Astrocyte of the spinal cord (primary cell): ENCODE measurements at places on chromosomes 6 and 20.
A peak's percentile ranks its signal among the peaks of the same experiment; 100 is the strongest.

DNA sequence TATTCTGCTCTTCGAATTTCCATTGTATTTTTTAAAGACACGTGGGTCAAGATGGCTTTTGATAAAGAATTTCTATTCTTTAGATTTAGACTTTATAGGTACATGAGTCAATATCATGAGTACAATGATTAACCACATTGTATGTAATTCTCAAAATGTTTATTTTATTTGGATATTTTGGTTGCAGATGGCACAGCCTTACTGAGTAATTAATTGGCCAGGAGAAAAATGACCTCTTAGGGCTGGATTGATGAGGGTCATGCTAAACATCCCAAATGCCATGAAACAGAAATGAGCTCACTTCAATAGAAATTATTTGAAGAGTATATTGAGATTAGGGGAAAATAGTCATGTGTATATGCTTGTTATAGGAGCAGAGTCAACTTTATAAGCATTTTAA lies 131.2 kb upstream of the CCN2 start:
- no peak for DNase-seq

DNA sequence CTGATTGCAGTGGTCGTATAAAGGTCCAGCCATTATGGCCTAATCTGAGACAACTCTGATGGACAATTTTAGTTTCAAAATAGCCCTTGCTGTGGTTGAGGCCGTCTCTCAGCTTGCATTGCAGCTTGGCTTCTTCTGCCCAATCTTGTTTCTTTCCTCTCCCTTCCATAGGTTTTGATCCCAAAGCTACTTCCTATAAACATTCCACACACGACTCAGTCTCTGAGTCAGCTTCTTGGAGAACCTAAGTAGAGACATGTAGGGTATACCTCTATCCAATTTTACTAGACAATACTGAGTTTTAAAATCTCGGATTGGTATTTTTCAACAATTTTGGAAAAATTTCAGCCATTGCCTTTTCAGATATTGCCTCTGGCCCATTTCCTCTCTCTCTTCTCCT lies 13.4 kb downstream of the IYD start:
- DNase-seq = no peak

GRCh38 chr20:840858-841567 lies 7.5 kb downstream of the FAM110A start:
- DNase-seq = no peak

DNA sequence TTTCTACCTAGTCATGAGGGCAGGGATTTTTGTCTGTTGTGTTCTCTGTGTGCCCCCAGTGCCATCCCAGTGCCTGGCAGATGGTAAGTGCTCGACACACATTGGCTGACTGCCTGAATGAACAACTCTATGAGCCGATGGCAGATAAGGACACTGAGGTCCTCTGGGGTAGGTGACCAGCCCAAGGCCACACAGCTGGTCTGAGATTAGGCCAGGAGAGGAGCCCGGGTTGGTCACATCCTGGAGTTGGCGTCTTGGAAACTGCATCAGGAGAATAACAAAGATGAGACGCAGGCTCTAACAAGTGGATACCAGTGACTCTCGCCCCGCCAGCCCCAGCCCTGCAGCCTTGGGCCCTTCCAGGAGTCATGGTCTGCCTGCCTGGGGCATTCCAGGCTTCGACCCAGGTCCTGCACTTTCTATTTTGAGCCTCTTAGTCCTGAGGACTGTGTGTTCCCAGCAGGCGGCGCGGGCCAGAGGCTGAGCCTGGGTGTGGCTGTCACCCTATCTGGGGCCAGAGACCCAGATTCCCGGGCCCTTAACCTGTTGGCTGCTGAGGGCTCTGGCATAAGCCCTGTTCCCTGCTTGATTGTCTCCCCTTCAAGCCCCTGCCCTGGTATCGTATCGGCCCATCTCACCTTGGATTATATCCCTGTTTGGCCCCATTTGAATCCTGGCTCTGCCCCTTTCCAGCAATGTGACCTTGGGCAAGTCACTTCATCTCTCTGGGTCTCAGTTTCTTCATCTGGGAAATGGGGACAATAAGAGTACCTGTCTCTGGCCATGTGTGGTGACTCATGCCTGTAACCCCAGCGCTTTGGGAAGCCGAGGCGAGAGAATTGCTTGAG lies 88.3 kb downstream of the CEBPB start:
- no peak for DNase-seq

DNA sequence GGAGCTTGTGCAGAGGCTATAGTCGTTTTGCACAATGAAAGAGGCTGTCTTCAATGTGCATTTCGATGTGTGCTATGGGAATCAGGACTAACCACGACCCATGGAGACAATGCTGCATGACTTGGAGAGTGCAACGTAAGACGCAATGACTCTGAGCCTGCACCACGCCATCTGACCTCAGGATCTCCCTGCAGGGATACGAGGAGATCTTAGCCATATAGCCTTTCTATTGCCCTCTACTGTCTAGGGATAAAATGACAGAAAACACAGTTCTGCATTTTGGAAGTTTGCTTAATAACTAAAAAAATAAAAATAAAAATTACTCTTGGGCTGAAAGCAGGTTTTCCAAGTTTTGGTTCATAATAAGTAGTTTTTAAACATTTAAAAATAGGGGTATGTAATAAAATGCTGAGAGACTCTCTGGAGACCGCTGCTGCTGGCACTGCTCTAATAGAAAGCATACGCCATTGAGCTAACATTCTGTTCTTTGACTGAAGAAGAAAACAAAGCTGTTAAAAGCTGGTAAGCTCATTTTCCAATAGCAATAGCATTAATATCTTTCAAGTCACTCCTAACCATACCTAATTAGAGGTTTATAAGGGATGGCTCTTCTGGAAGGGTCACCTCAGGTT lies 87.2 kb downstream of the PDE7B start:
- peak; percentile 65 for DNase-seq

GRCh38 chr20:14820771-14821170 lies 483.4 kb upstream of the FLRT3 start:
- DNase-seq = no peak

DNA sequence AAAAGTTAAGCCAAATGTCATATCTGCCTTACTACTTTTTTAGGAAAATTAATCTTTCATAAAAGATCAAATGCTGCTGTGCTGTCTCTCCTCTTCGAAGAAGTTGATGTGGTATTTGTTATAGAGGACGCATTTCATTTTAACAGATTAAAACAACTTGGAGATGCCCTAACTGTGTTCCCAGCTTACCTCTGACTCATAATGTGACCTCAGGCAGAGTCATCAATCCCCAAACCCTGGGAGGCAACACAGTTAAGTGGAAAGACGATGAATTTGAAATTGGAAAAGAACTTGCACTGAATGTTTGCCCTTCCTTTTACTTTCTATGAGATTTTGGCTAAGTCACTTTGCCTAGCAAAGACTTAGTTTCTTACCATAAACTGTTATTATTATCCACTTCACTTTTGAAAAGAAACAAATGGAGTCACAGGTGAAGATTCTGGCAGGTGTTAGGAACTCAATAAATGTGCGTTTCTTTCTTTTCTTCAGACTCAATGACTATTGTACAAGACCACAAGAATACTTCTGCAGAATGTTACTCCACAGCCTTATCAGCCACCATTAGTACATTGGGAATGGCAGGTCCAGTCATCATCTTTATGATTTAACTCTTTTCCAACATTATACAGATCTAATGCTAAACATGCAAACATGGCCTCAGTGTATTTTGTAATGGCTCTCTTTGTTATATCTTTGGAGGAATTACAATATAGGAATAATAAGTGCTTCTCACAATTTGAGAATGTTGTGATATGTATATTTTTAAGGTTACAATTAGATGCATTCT lies 102.6 kb downstream of the COL21A1 start:
- peak; percentile 72 for DNase-seq

- no peak for DNase-seq
These were observed 527.5 kb upstream of the ID4 start for GRCh38 chr6:19309661-19310060.

GRCh38 chr6:36822506-36823269 lies 16.6 kb downstream of the CPNE5 start:
- DNase-seq = peak; percentile 49

GRCh38 chr6:129100164-129100563 lies 217.2 kb downstream of the LAMA2 start:
- DNase-seq = no peak

DNA sequence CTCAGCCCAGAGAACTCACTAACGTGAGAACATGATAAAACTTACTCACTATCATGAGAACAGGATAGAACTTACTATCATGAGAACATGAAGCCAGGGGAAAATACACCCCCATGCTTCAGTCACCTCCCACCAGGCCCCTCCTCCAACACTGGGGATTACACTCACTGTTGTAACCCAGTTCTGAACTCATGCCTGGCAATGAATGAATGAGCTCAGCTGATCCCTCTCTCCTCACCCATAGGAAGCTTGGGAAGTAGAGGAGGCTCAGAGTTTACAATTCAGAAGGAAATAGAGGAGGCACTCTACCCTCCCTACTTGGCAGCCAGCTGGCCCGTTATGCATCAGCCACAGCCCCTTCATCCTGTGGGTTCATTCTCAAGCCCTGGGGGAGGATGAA lies 102.5 kb downstream of the EYA2 start:
- no peak for DNase-seq
